ENCODE measurements at places on chromosomes 7 and 10.

DNA sequence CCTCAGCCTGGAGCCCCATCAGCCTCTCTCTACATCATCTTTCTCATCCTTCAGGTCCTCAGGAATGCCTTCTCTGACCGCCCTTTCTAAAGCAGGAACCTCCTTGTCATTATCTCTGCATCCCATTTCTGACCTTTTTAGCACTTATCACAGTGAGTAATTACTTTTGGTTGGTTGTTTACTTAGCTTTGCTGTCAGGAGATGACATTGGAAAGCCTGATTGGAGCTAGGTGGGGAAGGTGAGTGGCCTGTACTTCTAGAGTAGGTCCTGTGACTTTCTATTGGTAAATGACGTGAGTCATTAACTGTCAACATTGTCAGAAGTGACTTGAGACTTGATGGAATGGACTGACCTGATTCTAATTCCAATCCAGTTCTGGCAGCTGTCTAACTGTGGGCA, 9.3 kb upstream of the SLC25A13 start:
- DNase-seq = no peak

DNA sequence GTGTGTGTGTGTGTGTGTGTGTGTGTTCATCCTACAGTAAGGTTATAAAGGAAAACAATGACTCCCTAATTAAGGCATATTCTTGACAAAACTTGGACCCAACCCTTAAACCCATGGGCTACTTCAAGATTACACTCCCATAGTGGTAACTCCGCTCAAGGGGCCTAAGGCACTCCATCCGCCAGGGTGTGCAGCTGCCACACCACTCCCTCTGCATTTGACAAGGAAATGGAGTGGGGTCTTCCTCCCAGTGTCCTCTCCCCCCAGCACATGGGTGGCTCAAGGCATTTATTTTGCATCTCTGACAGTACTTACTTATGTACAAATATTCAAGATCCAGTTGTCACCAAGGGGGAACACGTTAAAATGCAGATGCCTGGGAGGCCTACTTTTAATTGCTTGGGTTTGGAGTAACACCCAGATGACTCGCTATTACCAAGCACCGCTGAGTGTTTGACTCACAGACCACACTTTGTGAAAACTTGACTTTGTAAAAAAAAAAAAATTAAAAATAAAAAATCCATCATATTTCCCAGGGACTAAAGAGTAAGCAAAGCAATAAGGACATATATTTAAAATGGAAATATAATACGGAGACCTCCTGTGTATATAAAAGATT, 53.0 kb upstream of the AGR3 start:
- no peak for DNase-seq

GRCh38 chr10:93580828-93581227, 14.4 kb downstream of the FFAR4 start:
- no peak for DNase-seq

- DNase-seq = no peak
Observed at GRCh38 chr7:149838992-149839408, 825 bp downstream of the ZNF862 start.

DNA sequence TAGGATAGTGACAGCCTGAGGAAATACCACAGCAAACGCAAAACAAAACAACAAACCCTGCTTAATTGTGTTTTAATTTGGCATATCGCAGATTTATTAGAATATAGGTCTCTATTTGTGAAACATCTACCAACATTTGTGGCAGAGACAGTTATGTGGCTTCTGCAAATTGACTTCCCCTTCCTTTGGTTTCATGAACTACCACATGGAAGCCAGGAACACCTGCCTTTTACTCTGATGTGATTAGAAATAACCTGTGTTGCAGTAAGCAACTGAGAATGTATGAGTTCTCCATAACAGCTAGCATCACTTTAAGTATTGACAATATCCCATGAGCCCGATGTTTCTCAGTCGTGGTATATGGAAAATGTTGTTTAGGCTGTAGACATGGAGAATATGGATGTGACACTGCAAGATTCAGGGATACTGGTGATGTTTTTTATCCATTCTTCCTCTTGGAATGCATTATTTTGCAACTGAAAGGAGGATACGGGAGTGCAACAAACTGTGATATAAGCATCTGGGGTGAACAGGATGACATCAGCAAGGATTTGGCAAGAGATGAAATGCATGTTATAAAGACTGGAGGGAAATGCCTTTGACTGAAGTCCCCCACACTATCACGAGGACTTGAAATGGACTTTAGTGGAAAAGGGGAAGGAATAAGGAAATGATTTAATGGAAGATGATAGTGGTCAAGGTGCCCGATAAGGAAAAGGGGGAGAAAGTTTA, 95.9 kb downstream of the CUBN start:
- no peak for DNase-seq

- DNase-seq = no peak
Observed at GRCh38 chr10:88182601-88182930, 319.1 kb downstream of the PTEN start.

DNA sequence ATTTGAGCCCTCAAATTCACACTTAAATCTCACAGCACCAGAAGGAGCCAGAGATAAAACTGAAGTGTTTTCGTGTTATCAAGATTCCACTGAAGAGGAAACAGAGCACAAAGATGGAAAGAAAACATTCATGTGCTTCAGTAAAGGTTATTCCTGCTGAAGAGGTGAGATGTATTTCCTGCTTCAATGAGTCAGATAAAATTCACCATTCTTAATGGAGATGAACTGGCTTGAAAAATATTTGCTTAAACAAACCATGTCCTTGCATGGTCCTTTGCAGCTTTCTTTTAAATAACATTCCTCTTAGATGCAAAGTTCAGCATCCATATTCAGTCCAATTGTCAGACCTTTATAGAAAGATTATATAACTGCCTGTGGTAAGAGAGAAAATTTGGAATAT, 294.2 kb downstream of the IPMK start:
- no peak for DNase-seq

DNA sequence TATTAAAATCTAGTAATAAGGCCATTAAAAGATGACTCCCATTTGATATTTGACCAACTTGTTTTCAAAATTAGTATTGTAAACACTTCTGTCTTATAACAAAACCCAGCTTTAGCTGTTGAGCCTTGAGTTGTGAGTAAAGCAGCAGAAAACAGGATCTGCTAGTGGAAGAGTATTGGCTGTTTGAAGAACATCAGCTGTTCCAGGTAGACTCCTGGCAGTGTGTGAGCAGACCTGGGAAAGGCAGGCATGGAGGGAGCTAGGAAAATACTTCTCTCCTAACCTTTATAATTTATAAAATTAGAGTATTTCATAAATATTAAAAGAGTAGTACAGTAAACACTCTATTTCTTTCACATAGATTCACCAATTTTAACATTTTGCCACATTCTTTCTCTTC, 29.0 kb downstream of the KAT6B start:
- DNase-seq = no peak

DNA sequence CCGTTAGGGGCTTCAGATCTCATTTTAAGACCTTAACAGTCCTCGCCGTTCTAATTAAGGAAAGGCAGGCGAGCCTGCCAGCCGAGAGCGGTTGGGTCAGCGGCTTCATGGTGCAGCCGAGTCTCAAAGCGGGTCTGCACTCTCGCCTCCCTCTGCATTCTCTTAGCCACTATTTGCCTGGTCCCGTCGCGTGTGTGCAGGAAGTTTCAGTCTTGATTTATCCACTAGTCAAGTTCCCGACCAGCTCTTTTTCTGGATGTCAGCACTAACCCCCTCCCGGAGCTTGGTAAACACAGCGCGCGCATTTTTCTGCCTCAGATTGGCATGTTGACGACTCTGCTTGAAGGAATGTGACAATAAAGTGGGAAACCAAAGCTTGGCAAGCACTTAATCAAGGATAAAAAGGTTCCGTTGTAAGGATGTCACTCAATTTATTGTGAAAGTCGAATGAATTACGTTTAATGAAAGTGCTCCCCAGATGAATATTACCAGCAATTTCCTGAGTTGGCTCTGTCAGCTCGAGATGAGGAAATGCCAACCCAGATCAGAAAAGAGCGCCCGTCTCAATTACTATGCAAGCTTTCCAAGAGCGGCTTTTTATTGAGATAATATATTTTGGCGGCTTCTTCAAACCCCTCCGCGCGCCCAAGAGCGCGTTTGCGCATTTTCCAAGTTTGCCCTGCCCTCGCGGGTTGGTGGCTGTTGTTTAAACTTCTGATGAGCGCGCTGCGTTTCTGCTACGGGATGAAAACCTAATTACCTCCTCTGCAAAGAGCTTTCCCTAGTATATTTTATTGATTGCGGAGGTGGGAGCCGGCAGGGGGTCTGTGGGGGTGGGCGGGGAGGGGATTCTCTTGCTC, 7.9 kb downstream of the NXPH1 start:
- no peak for DNase-seq

- no peak for DNase-seq
Observed at GRCh38 chr7:123499211-123499970, 35.0 kb downstream of the IQUB start.

- DNase-seq = no peak
Observed at GRCh38 chr7:47501406-47501805, 80.5 kb downstream of the TNS3 start.

- no peak for DNase-seq
Observed at GRCh38 chr7:35817181-35817580, 16.3 kb downstream of the SEPTIN7 start.

DNA sequence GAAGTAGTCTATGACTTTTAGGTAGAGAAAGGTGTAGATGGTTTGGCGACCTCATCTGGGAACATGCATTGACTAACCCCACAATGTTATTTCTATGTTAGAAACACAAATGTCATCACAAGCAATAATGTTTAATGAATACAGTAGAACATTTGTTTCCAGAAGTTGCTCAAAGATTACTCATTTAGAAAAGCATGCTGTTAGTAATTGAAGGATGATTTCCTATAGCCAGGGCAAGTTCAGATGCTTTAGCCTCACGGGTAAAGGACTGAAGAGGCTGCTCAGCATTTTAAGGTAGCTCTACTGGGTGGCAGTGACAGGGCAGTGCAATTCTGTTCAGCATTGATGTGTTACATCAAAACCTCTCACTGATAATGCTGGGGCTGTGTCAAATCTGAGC, 199.3 kb upstream of the FZD1 start:
- DNase-seq = no peak

GRCh38 chr7:101559586-101559985, 69.5 kb downstream of the MYL10 start:
- no peak for DNase-seq

DNA sequence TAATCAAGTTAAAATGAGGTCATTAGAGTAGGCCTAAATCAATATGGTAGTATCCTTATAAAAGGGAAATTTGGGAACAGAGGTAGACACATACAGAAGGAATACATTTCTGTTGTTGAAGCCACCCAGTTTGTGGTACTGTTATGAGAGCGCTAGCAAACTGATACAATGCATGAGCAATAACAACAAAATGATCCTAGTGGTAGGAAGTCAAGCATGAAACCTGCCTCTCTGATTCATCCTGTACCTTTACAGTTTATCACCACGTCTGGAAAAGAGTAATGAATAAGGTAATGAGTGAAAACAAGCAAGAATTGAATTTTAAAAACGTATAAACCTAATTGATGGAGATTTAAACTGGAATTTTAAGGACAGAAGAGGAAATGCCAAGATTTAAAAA, 217.2 kb downstream of the PCLO start:
- no peak for DNase-seq

- no peak for DNase-seq
Observed at GRCh38 chr7:92794391-92794790, 42.0 kb downstream of the CDK6 start.

DNA sequence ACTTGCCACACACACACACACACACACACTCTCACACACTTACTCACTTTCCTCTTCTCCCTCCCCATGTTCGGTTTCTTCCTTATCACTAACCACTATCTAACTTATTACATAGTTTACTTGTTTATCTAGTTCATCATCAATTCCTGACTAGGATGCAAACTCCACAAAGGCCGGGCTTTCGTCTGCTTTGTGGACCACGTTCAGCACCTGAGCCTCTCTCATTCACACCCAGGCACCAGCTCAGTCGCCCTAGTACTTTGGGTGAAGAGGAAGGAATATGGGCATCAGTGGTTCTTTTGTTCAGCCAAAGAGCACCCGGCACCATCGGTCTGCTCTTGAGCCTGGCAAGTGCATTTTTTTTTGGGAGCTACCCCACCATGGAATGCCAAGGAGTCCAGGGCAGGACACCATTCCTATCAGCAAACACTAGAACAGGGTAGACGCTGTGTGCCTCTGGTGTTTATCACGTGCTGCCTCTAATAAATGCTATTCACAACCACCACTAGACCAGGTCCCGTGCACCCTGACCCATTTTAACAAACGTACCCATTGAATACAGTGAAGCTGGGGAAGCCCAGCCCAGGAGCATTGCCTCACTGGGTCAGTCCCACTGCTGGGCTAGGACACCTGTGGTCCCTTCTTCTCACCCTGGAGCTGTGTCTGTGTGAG, 2.2 kb downstream of the C10orf67 start:
- DNase-seq = no peak

GRCh38 chr7:150733482-150734095, 3.6 kb upstream of the GIMAP5 start:
- DNase-seq = no peak

DNA sequence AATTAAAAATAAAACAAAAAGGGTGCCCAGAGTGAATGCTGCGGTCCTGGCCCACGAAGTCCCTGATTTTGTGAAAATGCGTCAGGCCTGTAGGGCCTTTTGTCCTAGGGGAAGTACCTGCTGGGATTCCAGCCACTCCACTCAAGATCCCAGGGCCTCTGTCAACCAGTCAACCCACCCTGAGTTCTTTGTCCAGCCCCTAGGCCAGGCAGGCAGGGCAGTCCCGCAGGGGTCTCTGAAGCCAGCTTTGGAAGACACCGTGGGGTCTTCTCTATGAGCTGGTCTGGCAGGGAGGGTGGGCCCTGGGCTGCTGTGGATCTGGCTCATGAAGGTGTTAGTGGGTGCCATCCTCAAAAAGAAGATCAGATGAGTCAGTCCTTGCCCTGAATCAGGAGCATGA, 452.5 kb upstream of the MKI67 start:
- DNase-seq = no peak

GRCh38 chr10:13944823-13945222, 358.1 kb downstream of the PRPF18 start:
- no peak for DNase-seq

DNA sequence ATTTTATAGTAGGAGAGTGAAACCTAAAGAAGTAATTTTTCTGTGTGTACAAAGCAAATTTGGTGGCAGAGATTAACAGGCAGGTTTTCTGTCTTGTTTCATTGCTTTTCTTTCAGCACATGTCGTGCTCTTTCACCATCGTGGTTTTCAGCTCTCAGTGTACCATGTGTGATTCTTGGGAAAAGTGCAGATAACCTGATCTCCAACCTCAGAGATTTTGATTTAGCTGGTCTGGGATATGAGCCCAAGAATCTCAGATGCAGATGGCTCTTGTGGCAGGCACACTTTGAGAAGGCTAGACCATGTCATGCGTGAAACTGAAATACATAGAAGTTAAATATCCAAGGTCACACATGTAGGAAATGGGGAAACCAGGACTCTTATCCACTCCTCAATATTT, 317.4 kb downstream of the EXOC4 start:
- no peak for DNase-seq
